Fibroblast of skin of left biceps (primary cell): ENCODE measurements at places on chromosomes 7 and 10.

DNA sequence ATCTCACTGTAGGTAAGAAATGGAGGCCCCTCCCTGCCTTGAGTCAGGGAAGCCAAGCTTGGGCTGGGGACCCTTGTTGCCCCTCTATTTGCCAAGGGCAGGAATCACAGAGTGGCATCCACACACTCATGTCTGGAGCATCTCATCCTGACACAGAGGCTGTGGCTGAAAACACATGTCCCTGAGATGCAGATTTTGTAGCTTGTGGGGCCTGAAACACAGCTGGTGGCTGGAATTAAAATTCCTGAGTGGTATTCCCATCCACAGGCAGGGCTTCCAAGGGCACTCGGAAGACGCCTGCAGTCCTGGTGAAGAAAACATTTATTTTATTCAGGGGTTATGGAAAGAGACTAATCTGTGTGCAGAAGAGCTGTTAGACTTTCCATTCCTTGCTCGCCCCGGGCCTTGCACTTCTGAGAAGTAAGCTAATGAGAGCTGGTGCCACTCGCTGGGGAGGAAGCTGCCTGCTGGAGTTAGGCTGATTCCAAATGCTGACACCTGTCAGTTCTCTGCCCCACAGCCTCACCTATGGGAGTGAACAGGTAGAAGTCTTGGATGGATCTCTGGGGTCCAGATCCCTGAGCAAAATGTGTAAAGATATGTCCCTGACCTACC is 36.0 kb downstream of the C10orf120 start:
- DNase-seq = no peak

GRCh38 chr7:123241809-123242208 is 42.0 kb upstream of the SLC13A1 start:
- no peak for DNase-seq

- no peak for DNase-seq
Measured at GRCh38 chr10:114697061-114697598, 39.1 kb upstream of the ABLIM1 start.

DNA sequence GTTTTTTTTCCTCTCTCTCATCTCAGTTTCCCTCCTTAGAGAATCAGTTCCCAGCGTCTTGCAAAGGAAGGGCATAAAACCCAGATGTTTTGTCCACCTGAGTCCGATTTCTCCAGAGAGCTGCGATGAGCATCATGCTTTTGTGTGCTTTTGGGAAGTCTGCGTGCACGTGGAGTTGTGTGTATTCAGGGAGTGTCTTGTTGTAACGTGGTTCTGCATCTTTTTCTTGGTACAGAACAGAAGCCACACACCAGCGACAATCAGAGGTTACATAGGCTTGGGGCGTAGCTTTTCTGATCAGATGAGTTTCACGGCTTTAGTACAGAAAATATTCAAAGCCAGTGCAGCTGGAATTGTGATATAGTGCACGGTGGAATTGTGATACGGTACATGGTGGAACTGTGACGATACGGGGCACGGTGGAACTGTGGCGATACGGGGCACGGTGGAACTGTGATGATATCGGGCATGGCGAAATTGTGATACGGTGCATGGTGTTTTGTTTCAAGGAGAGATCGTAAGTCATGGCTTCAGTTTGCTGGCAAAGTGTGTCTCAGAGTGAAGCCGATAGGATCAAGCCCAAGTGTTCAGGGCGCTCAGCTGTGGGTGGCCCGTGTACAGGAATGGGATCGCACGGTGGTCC is 32.8 kb downstream of the FOXK1 start:
- DNase-seq = no peak

GRCh38 chr7:27793780-27794179 is 53.8 kb downstream of the TAX1BP1 start:
- DNase-seq = no peak

DNA sequence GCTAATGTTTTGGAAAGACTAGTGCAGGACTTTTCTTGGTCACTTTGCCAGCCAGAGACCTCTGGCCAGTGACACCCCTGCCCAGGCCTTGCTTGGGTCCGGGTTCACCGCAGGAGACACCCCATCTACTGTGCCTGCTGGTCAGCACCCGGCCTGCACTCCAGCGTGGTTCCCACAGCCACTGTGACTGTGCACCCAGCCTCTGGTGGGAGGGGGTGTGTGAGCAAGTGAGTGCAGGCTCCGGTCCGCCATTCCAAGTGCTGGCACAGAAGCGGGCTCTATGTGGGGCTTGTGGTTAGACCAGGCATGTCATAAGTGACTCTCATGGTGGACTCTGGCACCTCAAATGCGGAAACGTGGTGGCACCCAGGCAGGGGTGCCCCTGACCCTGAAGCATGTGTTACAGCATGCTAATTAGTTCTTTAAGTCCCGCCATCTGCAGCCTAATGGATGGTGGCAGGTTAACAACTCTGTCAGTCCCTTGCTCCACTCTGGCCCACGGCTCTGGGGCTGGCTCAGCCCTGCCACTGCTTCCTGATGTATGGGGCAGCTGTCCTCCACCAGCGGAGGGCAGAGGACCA is 311.9 kb upstream of the HGF start:
- DNase-seq = no peak

DNA sequence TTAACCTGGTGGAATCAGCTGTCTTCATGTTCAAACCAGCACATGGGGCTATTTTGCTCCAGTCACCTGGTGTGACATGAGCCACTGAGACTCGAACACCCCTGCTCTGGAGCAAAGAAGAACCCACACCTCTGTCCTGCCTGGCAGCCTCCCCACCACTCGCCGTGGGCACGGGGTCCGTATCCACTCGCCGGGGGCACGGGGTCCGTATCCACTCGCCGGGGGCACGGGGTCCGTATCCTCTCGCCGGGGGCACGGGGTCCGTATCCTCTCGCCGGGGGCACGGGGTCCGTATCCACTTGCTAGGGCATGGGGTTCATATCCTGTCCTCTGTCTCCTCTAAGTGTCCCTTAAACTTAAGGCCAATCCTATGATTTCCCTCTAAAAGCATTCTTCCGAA is 558.7 kb downstream of the PTPRN2 start:
- DNase-seq = no peak

- DNase-seq = no peak
Measured at GRCh38 chr7:28830846-28831245, 127.3 kb downstream of the TRIL start.

GRCh38 chr10:46216836-46217751 is 69.7 kb upstream of the ANTXRL start:
- DNase-seq = no peak

GRCh38 chr7:37392673-37393017 is 56.0 kb downstream of the ELMO1 start:
- no peak for DNase-seq

DNA sequence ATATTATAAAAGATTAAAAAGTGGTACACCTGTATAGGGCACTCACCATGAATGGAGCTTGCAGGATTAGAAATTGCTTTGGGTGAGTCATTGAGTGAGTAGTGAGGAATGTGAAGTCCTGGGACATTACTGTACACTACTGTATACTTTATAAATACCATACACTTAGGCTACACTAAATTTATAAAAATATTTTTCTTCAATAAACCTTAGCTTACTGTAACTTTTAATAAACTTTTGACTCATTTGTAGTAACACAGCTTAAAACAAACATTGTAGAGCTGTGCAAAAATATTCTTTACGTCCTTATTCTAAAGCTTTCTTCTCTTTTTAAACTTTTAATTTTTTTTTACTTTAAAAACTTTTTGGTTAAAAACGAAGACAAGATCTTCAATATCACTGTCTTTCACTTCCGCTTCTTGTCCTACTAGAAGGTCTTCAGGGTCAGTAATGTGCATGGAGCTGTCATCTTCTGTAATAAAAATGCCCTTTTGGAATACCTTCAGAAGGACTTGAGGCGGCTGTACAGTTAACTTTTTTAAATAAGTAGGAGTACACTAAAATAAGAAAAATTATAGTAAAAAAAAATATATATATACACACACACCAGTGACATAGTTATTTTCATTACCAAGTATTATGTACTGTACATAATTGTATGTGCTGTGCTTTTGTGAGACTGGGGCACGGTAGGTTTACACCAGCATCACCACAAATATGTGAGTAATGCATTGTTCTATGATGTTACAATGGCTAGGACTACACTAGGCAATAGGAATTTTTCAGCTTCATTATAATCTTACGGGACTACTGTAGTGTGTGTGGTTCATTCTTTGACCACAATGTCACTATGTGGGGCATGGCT is 3.5 kb downstream of the STK31 start:
- DNase-seq = peak; percentile 60

DNA sequence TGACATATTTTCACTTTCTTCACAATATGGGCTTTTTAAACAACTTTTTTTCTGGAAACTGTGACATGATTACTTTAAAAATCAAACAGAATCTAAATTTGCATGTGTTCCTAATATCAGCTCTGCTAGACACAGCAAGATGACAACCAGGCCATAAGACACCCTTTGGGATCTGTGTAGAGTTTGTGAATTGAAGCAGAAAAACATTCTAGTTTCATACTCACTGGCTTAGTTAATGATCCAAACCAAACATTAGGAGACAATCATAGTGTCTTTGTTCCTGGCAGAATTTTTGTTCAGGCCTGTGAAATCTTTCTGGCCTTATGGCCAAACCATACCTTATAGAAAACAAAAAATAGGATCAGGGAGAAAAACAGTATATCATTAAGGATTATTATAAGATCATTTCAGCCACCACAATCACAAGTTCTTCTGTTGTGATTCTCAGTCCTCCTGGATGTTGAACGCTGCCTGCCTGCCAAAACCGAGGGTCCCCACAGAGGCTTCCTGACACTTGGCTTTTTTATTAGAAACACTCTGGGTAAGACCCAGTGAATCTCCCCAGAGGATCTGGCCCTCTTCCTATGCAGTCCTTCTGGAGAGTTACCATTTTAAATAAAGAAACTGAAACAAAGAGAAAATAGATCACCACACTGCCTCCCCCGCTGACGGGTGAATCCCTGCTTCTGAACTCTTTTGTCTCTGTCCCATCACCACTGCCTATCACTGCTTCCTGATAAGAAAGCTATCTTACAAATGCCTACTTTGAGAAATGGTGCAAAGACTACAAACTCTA is 79.2 kb upstream of the PPP1R3C start:
- DNase-seq = no peak

- no peak for DNase-seq
Measured at GRCh38 chr7:94042381-94042780, 38.2 kb upstream of the BET1 start.

DNA sequence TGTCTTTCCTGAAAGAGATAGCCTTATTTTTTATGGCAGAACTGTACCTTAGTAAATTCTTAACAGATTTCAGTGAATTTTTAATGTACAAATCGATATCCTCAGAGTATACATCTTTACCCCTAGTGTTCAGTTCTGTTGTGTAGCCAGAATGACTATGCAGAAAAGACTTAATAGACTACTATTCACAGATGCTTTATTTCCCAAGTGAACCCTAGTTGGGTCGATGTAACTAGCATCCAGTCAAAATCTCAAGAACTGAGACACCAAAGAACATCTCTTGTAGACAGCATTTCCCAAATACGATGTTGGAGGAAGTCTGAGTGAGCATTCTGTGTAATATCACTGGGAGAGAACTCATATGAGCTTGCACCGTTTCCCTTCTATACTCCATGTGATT is 1.5 kb downstream of the AKR1C3 start:
- DNase-seq = no peak

- no peak for DNase-seq
Measured at GRCh38 chr7:139936760-139937310, 107.8 kb downstream of the TBXAS1 start.

DNA sequence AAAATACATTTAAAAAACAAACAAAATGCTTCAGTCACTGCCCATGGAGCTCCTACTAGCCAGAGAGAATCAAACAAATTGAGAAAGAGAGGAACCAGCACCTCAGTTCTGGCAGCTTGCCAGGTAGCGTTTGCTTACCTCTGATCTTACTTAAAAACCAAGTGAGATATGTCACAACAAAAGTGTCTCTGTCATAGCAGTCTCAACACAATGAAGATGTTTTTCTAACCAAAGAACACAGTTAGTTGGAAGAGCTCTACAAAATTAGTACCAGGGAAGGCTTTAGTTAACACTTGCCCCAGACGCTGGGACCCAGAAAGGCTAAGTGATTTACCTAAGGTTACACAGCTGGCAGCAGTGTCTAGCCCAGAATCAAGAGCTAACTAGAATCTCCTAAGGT is 3.4 kb downstream of the DOCK4 start:
- DNase-seq = no peak

DNA sequence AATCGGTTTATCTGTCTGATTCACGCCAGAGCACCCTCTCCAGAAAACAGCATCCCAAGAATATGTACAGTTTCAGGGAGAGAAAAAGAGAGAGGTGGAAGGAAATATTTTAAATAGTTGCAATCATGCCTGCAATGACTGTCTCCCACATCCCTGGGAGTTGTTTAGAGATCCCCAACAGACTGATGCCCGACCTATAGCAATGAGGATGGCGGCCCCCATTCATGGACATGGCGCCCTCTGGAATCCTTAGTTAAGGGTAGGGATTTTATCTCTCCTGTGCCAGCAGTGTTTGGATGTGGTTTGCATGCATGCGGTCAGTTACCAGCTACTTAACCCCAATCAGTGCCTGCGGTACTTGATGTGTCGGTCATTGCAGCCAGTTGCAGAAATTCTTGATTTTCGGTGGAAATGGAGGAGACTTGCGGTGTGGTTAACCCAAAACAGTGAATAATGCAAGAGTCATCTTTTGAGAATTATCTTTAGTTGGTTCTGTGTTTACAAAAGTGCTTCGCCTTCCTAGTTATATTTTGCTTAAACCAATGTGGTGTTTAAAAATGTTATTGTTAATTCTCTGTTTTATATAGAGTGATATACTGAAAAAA is 186.0 kb upstream of the TCF7L2 start:
- DNase-seq = no peak

GRCh38 chr10:51773681-51774080 is 74.3 kb upstream of the CSTF2T start:
- DNase-seq = no peak

GRCh38 chr7:133572843-133573242 is 320.0 kb downstream of the EXOC4 start:
- no peak for DNase-seq

GRCh38 chr7:111363099-111363498 is 199.2 kb downstream of the IMMP2L start:
- DNase-seq = peak; percentile 26

- no peak for DNase-seq
Measured at GRCh38 chr7:82335927-82336326, 107.7 kb downstream of the CACNA2D1 start.

GRCh38 chr7:115558161-115558560 is 472.4 kb downstream of the TFEC start:
- peak; percentile 56 for DNase-seq

- no peak for DNase-seq
Measured at GRCh38 chr10:64093946-64094535, 572.8 kb downstream of the REEP3 start.
